ENCODE measurements at places on chromosomes 5 and 9. TPM values are rescaled to one million over a fixed set of nuclear protein-coding genes. Genes with fewer than 3 reads are reported as not detected.

- H3K27me3 ChIP-seq: no peaks in the 10 kb centered on the region
- no peak for DNase-seq
- no peak overlapping the region for H3K4me3 ChIP-seq
- no peaks in the 10 kb centered on the region for H3K36me3 ChIP-seq
- no peak overlapping the region for H3K27ac ChIP-seq
- H3K4me1 ChIP-seq: peaks cover 56% of the 10 kb centered on the region
Observed at GRCh38 chr9:134057751-134058701, 9.8 kb downstream of the BRD3 start.

- H3K27me3 ChIP-seq: no peaks in the 10 kb centered on the region
- no peak overlapping the region for H3K27ac ChIP-seq
- no peak for DNase-seq
Observed at GRCh38 chr5:15768936-15769335, 269.0 kb downstream of the FBXL7 start.

DNA sequence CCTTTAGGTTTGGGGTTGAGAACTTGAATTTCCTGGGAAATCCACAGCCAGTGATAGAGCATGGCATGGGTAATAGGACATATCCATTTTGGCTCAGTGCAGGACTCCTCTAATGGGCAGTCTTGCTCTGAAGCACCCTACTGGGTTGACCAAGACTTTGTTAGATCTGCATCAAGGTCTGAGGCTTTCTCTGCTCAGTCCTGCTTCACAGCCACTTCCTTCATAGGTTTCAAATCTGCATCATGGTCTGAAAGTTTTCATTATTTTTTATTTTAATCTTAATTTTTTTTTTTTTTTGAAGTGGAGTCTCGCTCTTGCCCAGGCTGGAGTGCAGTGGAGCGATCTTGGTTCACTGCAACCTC is 36.5 kb downstream of the KIF2A start:
- H3K36me3 ChIP-seq: no peaks in the 10 kb centered on the region
- H3K4me1 ChIP-seq: no peaks in the 10 kb centered on the region
- H3K4me3 ChIP-seq: no peak overlapping the region
- no peak for DNase-seq

DNA sequence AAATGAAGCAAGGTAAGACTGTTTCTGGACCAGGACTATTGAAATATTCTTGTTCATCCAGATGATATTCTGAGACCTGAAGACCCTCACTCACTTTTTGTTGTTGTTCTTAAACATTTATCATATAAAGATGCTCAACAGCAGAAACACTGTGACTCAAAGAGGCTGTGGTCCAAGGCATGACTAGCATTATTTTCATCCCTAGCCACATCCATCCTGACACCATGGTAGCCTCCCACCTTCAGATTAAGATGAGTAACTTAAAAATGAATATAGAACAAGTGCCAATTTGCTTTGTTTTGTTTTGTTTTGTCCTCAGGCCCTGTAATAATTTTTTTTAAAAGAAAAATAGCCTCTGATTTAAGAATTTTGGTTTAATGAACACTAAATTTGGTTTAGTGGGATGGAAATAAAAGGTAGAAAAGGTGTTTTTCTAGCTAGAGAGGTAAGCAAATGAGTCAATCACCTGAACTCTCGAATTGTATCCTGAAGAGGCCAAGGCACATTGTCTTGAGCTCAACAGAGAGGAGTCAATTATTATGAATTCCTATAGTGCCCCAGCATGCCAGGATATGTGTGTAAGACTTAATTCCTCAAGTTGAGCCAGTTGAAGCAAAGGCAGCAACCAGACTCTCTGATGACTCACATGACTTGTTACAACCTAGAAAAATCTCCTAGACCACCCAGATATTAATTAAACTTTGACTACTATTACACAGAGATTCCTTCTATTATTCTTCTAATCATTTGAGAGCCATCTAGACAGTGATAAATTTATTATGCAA is 380.1 kb upstream of the TUSC1 start:
- H3K27me3 ChIP-seq: no peaks in the 10 kb centered on the region
- H3K27ac ChIP-seq: no peak overlapping the region
- H3K36me3 ChIP-seq: no peaks in the 10 kb centered on the region
- no peak overlapping the region for H3K4me3 ChIP-seq
- H3K4me1 ChIP-seq: no peaks in the 10 kb centered on the region

DNA sequence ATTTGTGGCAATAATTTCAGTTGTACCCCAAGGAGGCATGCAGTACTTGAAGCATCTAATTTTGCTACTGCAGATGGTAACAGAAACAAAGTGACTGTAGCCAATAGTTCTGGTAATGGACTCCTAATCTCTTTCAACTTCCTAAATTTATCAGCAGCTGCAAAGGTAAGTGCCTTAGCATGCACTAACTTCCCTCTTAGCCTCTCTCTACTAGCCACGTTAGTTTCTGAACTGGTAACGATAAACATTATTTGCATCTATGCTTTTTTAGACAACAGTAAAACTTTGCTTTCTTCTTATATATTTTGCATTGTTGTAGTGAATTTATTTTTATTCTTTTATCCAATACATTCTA is 6.2 kb upstream of the CKS2 start:
- peaks cover 3% of the 10 kb centered on the region for H3K4me1 ChIP-seq
- H3K4me3 ChIP-seq: no peak overlapping the region
- no peaks in the 10 kb centered on the region for H3K27me3 ChIP-seq
- no peak for DNase-seq

DNA sequence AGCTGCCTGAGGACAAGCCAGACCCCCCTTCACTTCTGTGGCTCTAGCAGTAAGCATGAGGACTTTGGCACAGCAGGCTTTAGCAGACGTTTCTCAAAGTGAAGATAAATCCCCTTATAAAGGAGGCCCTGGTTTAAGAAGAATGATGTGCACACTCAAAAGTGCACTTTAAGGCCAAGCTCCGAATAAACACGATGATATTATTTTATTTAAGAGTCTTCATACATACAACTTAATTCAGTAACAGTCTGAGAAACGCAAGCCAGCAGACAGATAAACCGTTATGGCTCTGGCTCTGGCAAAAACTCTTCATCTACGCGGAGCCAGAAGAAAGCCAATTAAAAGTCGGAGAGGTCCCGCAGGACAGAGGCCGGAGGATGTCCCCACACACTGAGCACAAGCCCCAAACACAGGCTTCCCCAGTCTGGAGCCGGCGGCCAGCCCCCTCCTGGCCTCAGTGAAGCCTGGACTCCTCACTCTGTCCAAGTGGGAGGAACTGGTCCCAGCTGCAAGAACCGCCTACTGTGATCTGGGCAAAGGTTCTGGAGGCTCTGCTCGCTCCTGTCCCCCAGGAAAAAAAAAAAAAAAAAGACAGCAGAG is 44.6 kb downstream of the ADAMTS2 start:
- no peaks in the 10 kb centered on the region for H3K27me3 ChIP-seq
- DNase-seq: peak; percentile 56
- no peak overlapping the region for H3K27ac ChIP-seq

DNA sequence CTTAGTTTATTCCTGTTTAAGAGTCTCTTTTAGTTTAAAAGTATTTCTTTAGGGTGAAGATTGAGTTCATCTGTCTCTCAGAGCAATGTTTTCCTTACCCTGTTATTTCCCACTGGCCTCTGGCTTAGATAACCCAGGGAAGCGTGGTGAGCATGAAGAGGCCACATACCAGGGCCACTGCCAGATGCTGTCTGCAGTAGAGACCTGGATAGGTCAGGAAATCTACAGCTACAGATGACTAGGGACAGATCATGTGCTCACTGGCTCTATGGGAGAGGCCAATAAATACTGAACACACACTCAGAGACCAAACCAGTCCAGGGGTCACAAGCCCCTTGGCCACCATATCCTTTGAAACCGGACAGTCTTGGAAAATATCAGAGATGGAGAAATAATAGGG is 136.0 kb downstream of the CAMK4 start:
- no peak overlapping the region for H3K27ac ChIP-seq
- DNase-seq: no peak
- no peak overlapping the region for H3K4me3 ChIP-seq
- no peaks in the 10 kb centered on the region for H3K27me3 ChIP-seq
- no peaks in the 10 kb centered on the region for H3K4me1 ChIP-seq
- H3K36me3 ChIP-seq: no peaks in the 10 kb centered on the region

DNA sequence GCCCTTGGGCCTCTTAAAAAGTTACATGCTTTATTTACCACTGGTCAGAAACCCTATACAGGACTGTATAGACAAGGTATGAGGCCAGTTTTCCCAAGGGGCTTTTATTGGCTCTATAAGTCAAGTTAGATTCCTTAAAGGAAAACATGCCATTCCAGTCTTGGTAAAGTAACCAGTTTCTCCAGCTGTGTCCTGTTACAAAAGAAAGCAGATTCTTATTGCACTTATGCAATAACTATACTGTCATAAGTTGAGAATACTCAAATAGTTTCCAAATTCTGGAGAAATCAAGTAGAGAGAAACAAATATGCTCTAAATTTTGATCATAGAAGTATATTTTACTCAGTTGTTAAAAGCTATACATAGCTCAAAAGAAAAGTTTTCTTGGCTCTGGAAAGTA is 47.2 kb downstream of the PTGS1 start:
- H3K36me3 ChIP-seq: no peaks in the 10 kb centered on the region
- no peak for DNase-seq
- no peaks in the 10 kb centered on the region for H3K27me3 ChIP-seq
- no peak overlapping the region for H3K27ac ChIP-seq
- H3K4me1 ChIP-seq: no peaks in the 10 kb centered on the region
- H3K4me3 ChIP-seq: no peak overlapping the region

DNA sequence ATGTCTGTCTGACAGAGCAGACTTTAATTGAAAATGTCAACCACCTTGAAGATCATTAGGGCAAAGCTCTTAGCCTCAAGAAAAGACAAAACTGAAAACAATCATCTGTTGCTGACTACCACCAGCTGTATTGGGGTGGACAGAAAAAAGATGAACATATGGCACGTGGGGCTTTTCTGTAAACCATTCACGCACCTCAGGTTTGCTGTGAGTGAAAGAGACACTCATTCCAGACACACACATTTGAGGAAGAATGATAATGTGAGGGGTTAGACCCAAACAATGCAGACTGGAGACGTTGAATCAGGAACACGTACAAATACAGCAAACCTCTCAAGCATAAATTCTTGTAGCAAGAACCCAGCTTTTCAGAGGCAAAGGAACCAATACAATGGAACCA is 158.7 kb downstream of the EBF1 start:
- no peaks in the 10 kb centered on the region for H3K27me3 ChIP-seq
- no peak overlapping the region for H3K27ac ChIP-seq
- no peak for DNase-seq

DNA sequence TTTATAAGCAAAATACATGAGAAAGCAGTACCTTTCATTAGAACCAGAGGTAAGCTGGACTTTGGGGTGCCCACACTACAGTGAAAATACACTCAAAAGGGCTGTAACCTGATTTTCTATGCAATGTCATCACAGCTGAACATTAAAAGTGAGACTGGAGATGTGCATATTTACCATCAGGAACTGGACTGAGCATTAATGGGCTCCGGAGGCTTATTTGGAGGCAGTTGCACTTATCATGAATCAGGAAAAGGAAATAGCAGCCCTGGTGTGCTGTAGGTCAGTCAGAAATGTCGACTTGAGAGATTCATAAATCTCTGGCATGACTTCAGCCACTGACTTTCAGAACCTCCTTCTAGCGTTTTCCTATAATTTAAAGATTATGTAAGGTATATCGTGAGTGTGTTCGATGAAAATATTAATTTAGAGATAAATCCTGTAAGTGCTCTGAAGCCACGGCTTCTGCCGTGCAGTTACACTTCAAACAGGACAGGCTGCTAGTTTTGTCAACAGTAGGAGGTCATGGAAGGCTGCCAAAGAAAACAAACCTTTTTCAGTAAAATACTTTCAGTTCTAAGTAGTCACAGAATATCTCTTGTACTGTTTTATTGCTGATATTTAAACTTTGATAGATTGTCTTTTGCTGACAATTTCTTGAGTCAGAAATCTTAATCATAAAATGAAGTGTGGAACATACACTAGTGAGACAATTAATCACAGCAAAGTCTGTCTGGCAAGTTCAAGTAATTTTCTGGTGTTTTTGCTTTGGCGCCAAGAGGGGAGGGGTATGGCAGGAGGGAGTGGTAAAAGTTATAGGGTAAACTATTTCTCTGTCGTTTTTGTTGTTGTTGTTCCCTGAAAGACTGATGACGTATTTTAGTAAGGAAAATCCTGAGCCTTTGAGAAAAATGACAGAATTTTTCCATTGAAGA is 939.7 kb downstream of the NR2F1-AS1 start:
- H3K4me1 ChIP-seq: no peaks in the 10 kb centered on the region
- peak; percentile 90 for DNase-seq
- no peaks in the 10 kb centered on the region for H3K36me3 ChIP-seq
- no peak overlapping the region for H3K27ac ChIP-seq

DNA sequence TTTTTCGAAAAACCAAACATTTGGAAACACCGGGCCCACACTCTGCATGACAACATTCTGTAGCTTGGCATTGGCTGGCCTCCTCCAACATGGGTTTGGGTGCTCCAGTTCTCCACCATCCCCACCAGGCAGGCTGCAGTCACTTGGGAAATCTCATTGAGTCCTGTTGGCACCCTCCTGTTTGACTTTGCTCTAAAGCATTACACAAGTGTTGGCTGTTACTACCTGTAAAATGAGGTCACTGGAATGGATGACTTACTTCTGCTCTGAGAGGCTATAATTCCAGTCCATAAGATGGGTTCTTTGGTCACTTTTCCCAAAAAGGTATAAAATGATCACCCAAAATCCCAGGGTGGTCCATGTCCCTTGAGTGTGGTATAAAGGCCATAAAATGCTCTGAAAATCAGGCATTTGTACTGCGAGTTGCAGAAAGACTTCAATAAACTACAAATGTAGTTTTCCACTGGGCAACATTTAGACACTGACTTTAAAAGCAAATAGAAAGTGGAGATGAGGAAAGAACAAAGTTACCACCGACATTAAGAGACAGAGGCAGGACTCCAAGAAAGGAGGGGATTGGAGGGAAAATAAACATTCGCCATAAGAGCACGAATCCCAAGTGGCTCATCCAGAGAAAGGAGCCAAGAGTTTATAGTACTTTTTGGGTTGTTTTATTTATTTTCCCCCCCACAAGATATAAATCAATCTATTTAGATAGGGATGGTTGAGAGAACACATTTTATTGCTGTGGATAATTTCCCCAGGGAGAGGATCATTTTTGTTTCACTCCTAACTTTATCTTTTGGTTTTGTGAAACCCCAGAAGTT is 295.1 kb downstream of the TLE1 start:
- H3K27me3 ChIP-seq: no peaks in the 10 kb centered on the region
- H3K4me1 ChIP-seq: peaks cover 28% of the 10 kb centered on the region
- no peaks in the 10 kb centered on the region for H3K36me3 ChIP-seq
- DNase-seq: no peak
- no peak overlapping the region for H3K4me3 ChIP-seq
- H3K27ac ChIP-seq: no peak overlapping the region

DNA sequence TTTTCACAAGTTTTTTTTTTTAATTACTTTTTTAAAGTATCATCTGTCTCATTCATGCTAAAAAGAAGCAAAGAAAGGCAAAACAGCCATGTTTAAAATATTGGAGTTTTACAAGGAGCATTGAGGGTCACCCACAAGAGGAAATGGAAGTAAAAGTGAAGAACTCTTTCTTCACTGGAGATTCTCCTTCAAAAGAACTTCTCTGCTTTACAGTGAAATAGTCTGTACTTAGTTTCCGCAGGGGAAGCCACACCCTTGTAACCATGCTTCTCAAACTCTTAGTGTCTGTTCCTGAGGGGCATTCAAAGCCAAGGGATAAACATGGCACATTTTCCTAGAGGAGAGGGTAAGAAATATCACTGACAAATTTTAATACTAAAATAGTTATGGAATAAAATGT is 8.6 kb downstream of the C9orf72 start:
- DNase-seq: no peak
- H3K4me3 ChIP-seq: no peak overlapping the region
- peaks cover 3% of the 10 kb centered on the region for H3K36me3 ChIP-seq

SCGB3A1 gene
- 3,799 TPM for polyA plus RNA-seq

TMEM174 gene
- polyA plus RNA-seq: not detected

NKD2 gene
- 34.3 TPM for polyA plus RNA-seq

TLE1 gene
- polyA plus RNA-seq: 18.3 TPM
